ENCODE measurements at places on chromosomes 11 and 22.

DNA sequence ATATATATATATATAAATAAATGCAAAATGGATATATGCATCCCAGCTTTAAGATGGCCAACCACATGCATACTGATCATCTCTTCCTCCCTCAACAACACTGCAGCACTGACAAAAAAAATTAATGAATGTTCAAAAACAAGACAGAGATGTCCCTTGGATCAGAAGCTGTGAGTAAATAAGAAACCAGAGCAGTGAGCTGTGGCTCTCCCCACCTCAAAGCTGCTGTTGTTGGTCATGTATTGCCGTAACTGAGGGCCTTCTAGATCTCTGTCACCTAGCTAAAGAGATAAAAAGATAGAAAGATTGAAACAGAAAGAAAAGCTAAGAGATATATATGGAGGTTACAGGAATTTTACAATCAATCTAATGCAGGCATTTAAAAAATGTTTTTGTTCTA, 15.5 kb upstream of the TMEM135 start:
- no peak overlapping the region for H3K4me3 ChIP-seq
- no peak overlapping the region for H3K27ac ChIP-seq
- no peaks in the 10 kb centered on the region for H3K4me1 ChIP-seq
- no peak for DNase-seq
- no peaks in the 10 kb centered on the region for H3K36me3 ChIP-seq

GRCh38 chr11:75403037-75403436, 3.7 kb downstream of the RPS3 start:
- H3K27me3 ChIP-seq, result no peaks in the 10 kb centered on the region
- DNase-seq, result no peak
- H3K36me3 ChIP-seq, result peaks cover 51% of the 10 kb centered on the region
- no peak overlapping the region for H3K27ac ChIP-seq
- peaks cover 27% of the 10 kb centered on the region for H3K4me1 ChIP-seq

DNA sequence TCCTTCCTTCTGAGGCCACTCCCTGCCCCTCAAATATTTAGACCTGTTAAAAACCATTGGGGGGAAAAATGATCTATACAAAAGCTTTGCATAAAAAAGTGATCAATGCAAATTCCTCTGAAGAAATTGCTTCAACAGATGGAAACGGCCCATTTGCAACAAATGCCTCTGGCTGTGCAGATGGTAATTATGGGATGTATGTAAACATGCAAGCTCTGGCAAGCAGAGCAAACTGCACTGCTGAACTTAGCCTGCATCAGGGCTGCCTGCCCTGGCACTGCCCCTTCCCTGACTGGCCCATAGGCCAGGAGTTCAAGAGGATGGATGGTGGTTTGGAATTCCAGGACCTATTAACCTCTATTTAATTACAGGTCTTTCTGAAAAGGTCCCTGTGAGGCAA, 388.7 kb downstream of the MIAT start:
- no peak for DNase-seq
- no peaks in the 10 kb centered on the region for H3K36me3 ChIP-seq
- H3K27me3 ChIP-seq, result no peaks in the 10 kb centered on the region
- H3K27ac ChIP-seq, result no peak overlapping the region
- H3K4me1 ChIP-seq, result peaks cover 24% of the 10 kb centered on the region

DNA sequence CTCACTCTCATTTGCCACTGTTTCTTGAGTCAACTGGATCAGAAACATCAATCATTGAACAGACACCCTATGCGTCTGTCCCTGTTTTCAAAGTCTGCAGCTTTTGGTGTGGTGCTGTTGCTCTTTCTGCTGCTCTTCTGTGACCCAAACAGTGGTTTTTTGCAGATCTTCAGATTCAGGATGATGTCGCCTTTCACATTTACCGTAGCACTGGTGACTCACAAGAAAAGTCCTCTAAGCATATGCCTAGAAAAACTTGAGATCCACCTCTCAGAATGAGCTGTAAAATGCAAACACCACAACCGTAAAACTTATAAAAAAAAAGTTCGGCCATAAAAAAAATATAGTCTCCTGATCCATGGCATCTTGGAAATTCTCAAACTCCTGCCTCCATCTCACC, 400.4 kb downstream of the NTM start:
- no peak overlapping the region for H3K27ac ChIP-seq
- DNase-seq, result no peak

- no peaks in the 10 kb centered on the region for H3K36me3 ChIP-seq
- H3K27me3 ChIP-seq, result peaks cover 26% of the 10 kb centered on the region
- H3K4me3 ChIP-seq, result no peak overlapping the region
Measured at GRCh38 chr11:67024410-67024809, 1.5 kb downstream of the SYT12 start.

GRCh38 chr11:19889531-19889930, 176.9 kb downstream of the NAV2 start:
- H3K27ac ChIP-seq, result no peak overlapping the region
- H3K27me3 ChIP-seq, result no peaks in the 10 kb centered on the region
- peaks cover 4% of the 10 kb centered on the region for H3K4me1 ChIP-seq
- no peaks in the 10 kb centered on the region for H3K36me3 ChIP-seq
- DNase-seq, result no peak
- H3K4me3 ChIP-seq, result no peak overlapping the region
